ENCODE measurements at places on chromosomes 1 and 21.

- no peak for DNase-seq
Measured at GRCh38 chr1:208242941-208243526, 1.1 kb downstream of the PLXNA2 start.

DNA sequence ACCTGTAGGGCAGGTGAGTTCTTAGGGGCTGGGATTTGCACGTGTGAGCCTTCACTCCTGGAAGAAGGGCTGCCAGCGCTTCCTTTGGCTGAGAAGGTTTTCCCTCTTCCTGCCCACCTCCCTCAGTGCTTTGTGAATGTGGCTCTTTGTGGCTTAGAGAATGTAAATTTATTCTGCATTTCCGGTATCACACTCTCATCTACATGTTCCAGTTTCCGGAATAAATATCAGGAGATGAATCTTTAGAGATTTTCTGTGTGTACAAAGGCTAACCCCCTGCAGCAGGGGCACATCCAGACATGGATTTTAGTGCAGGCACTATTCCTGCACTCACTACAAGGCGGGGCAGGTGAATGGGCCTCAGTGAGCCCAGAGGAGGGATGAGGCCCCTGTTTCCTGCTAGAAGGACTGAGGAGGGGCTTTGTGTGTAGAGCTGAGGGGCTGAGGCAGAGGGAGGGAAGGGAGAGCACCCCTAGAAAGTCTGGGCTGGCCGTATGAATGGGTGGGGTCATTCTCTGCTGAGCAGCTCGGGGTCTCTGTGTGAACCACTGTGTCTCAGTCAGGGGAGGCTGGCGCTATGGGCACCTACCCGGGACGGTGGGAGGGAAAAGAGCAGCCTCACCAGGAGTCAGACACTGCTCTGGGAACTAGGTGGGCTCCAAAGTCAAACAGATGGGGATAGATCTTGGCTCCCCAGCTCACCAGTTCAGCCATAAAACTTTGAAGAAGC, 207.5 kb downstream of the MATN1 start:
- no peak for DNase-seq

DNA sequence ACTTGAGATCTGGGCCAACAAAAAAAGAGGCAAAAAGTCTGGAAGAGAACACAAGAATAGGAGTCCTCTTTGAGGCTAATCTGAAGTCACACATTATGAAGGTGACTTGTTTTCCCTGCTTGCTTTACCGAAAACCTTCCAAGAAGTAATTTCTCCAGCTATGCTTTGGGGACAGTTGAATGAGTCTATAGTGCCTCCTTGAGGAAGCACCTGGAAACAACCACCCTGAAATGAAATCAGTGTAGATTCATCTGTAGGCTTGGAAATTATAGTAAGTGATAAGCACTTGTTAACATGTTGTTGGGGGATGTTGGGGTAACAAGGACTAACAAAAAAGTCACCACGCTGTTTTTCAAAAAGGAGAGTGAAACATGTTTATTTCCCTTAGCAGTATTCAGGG, 23.4 kb upstream of the RPTN start:
- DNase-seq: no peak

GRCh38 chr1:52658795-52659194, 25.8 kb downstream of the SHISAL2A start:
- DNase-seq: no peak

GRCh38 chr1:151539321-151540020, 638 bp upstream of the TUFT1 start:
- DNase-seq: peak; percentile 93

DNA sequence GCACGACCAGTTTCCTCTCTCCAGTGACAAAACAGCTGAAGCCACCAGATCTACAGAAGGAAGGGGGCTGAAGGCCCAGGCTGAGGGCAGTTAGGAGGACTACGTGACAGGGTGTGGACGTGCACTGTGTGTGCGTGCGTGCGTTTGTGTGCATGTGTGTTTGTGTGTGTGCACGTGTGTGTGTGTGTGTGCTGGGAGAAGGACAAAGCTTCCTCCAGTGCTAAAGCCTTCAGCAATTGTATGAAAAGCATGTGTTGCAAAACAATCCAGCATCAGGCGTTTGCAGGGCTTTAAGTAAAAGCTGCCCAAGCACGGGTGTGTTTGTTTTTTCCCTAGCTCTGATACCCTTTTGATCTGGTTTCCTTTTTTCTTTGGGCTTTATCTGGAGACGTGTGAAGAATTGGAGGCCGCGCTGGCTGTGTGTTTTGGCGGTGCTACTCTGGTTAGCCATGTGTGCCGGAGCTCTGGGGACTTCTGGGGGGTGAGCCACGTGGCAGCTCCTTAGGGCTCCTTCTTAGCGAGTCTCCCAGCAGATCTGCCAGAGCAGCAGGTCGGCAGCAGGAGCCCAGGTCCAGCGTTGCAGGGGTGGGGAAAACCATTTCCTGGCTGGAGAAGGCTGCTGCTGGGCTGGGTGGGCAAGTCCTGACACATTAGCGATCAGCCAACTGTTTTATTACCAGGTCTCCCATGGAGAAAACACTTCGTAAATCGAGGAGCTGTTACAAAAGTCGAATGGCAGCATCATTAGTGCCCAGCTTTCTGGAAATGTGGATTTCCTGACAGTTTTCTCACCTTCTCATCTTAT, 73.4 kb downstream of the UCK2 start:
- DNase-seq: no peak

DNA sequence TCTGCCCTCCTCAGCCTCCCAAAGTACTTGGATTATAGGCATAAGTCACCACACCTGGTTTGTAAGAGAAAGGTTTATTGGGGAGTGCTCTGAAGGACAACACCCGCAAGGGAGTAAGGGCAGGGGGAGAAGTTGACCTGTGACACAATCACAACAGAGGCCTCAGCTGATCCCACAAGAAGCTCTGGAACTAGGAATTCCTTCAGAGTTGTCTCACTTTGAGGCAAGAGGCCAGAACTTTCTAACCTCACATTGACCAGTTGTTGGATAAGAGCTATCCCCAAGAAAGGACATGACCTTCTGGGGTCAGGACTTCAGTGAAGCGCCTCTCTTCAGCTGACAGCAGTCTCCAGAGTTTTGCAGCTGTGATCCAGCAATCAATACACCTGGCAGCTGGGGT, 27.4 kb upstream of the RC3H1 start:
- DNase-seq: no peak

Data from HS-27A (cell line).